ENCODE measurements at places on chromosomes 2 and 18. TPM values are rescaled to one million over a fixed set of nuclear protein-coding genes. Genes with fewer than 3 reads are reported as not detected.

LBX2 gene
- 4.3 TPM for total RNA-seq

SLC38A11 gene
- not detected for total RNA-seq

NAT8 gene
- total RNA-seq: not detected

STON1 gene
- 2.9 TPM for total RNA-seq

ACOXL gene
- total RNA-seq: not detected

CD8B gene
- total RNA-seq: not detected

MBOAT2 gene
- 7.3 TPM for total RNA-seq

HOXD13 gene
- total RNA-seq: not detected

ITGB6 gene
- total RNA-seq: not detected

PRKD3 gene
- total RNA-seq: 27.8 TPM

SCN3A gene
- total RNA-seq: 0.98 TPM

AKAIN1 gene
- total RNA-seq: not detected

EFHD1 gene
- not detected for total RNA-seq

Measured in mammary microvascular endothelial cell (primary cell).